ENCODE measurements at places on chromosomes 6 and 20.

DNA sequence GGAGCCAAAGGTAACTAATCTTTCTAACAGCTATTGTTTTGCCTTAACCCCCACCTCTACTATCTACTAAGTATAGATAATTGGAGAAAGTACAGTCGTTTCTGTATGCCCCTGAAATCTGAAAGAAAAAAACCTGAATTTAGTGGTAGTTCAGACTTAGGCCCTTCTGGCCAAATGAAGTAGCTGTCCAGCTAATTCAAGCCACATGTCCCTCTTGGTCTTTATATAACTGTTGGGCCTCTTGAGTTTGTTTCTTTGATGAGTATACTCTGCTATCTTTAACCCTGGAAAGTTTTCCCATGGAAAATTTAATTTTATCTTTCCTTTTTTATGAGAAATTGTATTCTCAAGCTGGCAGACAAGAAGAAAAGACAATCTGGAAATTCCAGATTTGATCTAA lies 73.0 kb upstream of the FAM8A1 start:
- no peak for DNase-seq

GRCh38 chr20:34061695-34062094 lies 50.3 kb downstream of the EIF2S2 start:
- no peak for DNase-seq

DNA sequence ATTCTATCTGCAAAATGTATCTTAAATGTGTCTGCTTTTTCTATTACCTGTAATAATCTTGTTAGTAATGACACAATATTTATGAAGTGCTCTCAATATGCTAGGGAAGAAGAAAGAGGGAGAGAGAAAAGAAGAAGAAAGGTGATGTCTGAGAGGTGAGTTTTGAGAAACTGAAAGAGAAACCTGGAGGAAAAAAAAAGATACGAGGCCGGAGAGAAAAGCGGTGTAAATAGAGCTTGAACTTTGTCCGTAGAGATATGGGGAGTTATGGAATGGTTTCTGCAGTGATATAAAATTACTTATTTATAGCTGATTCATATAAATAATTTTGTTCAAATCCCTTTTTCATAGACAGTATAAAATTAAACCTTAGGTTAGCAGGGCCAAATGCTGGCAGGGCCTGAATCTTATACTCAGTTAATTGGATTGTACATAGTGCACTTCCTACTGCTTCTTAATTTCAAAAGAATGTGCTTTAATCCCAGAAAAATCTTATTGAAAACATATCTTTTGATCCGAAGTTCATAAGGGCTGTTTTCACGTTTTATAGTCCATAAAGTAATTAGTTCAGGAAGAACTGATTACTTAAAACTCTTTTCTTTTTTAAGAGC lies 43.0 kb downstream of the MYB start:
- DNase-seq = no peak

GRCh38 chr20:46601603-46602122 lies 49.6 kb downstream of the SLC13A3 start:
- no peak for DNase-seq

- no peak for DNase-seq
Measured at GRCh38 chr20:58308290-58308679, 1.2 kb upstream of the RAB22A start.

GRCh38 chr20:62906209-62906608 lies 20.1 kb downstream of the DIDO1 start:
- DNase-seq = no peak

DNA sequence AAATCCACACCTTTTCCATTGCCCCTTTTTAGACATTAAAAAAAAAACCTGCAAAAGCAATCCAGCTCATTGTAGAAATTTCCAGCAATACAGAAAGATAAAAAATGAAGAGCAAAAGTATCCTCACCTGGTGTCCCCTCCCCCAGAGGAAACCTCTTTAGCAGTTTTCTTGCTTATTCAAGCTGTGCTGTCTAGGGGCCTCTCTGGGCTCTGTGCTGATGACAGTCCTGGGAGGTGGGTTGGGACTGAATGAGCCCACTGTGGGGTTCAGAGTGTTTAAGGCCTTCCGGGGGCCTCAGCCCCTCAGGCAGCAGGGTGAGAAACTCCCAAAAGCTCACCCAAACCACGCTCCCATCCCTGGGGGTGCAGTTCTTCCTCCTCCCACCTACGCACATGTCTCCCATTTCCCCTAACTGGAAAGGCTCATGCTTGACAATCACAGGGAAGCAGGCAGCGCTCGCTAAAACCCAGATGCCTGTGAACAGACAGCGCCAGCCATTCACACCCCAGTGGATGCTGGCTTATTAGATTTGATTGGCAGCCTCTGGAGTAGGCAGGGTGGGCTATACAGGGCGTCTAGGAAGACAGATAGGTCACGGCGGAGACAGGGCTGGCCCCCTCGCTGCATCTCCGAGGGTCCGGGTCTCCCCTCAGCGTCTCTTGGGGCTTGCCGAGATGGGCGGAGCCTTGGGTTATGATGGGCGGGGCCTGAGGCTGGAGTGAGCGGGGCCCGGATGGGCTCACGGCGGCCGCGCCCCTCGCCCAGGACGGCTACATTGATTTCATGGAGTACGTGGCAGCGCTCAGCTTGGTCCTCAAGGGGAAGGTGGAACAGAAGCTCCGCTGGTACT lies 4.6 kb downstream of the GUCA1A start:
- DNase-seq = no peak

DNA sequence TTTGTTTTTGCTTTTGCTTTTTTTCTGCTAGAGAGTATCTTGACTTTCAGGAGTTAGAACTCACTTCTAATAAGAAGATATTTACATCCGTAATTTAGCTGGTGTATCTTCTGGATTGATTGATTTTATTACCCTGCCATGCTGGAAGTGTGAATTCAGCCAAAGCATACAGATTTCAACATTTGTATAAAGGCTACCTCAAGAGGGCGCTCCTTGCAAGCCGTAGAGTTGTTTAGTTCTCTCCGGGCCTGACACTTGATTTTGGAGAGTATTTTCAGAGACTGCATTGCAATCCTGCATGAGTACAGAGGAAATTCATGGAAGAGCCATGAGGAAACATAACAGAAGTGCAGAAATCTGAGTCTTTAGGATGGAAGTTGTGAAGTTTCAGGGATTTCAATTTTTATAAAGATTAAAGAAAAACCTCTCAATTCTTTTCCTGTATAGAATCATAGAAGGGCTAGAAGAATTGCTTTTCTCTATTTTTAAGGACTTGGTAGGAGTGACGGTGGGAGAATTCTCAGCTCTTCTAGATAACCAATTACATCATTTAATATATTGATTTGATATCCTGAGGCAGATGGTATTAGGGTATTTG lies 66.7 kb upstream of the TIAM2 start:
- DNase-seq = peak; percentile 54

GRCh38 chr6:8494730-8495129 lies 59.4 kb upstream of the SLC35B3 start:
- DNase-seq = no peak

GRCh38 chr6:11771473-11772048 lies 7.0 kb downstream of the ADTRP start:
- DNase-seq = no peak

GRCh38 chr6:91865889-91866288 lies 1279.0 kb upstream of the MAP3K7 start:
- no peak for DNase-seq

DNA sequence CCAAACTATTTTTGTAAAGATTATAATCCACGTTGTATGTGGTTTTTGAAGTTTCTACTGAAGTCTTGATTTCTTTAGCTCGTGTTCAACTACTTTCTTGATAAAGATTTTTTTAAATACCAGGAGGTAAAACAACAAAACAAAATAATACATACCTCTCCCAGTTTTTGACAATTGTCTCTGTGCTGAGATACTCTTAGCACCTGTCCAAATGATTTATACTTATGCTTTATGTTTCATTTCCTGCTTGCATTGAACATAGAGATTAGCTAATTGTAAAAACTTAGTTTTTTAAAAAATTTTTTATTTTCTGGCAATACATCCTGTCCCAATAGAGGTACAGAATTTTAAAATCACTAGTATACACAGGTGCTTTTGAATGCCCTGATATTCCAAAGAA lies 506.9 kb upstream of the ADGRB3 start:
- no peak for DNase-seq

DNA sequence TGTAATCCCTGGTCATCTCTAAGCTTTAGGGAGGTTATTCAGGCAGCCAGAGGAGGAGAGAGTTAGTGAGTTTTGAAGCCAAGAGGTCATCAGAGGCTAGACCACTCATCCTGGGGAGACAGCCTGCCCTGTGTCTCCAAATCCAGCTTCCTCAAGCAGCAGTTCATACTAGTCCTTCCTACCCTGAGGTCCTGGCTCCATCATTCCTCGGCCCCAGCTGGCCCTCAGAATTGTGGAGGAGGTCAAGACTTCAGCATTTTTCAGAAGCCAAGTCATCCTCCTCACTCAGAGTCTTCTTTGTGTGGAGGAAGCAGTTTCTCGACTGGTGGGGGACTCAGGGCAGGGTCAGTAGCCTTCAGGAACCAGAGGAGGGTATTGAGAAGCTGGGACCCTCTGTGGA lies 12.4 kb upstream of the KIAA1755 start:
- no peak for DNase-seq

DNA sequence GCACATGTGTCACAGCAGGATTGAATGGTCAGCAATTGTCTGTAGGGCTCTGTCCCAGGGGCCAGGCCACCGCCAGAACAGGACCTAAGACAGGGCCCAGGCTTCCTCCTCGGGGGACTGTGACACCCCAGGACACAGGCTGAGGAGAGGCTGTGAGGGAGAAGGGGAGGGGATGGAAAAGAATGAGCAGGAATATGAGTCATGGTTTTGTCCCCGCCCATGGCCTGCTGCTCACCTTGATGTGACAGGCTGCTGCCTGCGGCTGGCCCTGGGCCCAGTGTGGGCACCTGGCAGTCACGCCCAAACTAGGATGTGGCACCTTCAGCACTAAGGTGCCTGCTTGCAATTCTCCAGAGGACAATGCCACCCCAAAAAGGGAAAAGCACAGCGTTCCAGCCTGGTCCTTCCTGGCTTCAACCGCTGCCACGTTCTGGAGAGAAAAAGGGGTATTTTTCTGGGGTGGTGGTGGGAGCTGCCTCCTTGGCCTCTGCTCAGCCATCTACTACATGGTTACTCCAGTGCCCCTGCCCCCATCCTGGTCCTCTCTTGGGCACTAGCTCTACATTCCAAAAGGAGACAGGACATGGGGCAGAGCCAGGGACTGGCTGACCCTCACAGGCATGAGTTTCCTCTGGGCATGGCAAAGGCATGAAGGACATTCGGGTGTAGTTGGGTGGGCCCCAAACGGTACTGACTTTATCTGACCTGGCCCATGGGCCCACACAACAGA lies 93.4 kb downstream of the SLC22A23 start:
- DNase-seq = peak; percentile 49

- DNase-seq = no peak
Measured at GRCh38 chr6:147127587-147127986, 76.6 kb upstream of the STXBP5 start.

- DNase-seq = no peak
Measured at GRCh38 chr6:134908906-134909516, 40.9 kb downstream of the ALDH8A1 start.

DNA sequence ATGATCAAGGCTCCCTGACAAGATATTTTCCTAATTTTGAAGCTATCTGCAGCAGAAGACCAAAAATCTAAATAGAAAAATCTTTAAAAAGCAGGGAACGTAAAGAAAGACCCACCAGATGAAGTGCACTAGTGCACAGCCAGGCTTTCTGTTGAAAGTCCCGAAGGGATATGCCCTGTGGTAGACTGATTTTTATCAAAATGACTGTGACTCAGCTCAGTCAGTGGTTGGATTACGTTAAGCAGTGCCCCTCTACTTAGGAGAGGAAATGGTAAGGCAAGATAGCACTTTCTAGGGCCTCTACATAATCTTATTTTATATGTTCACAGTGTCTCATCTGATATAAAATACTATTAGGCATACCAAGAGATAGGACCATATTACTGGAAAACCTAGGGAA lies 123.4 kb upstream of the RAB32 start:
- no peak for DNase-seq

DNA sequence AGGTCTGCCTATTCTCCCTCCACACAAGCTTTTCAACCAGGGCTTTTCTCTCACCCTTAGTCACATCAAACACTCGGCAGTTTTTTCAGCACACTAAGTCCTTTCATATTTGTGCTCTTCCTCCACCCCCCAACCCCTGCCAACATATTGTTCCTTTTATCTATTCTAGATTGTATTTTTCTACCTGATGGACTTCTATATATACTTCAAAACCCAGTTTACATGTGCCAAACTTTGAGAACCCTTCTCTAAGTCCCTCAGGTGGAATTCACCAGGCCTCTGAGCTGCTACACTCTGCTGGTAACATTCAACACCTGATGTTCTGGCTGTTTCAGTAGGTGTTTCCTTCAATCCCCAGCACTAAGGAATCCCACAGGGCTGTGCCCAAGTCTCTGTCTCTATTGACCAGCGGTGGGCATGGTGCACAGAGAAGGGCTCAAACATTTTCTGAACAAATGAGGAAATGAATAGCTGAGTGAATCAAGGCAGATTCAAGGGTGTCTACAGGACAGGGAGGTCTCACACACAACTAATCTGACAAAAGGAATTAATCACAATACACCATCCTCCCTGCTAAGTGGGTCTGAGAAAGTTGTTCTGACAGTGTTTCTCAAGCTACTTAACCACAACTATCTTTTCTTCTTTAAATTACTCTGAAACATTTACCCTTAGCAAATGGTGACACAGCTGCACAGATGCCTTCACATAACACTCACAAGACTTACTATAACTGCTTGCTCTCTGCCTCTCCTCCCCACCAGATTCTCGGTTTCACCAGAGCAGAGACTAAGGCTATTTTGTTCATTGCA lies 166.5 kb downstream of the TSHZ2 start:
- no peak for DNase-seq

GRCh38 chr6:13431059-13431656 lies 56.2 kb downstream of the GFOD1 start:
- DNase-seq = no peak

GRCh38 chr6:111361648-111362047 lies 121.4 kb downstream of the REV3L start:
- DNase-seq = peak; percentile 41

DNA sequence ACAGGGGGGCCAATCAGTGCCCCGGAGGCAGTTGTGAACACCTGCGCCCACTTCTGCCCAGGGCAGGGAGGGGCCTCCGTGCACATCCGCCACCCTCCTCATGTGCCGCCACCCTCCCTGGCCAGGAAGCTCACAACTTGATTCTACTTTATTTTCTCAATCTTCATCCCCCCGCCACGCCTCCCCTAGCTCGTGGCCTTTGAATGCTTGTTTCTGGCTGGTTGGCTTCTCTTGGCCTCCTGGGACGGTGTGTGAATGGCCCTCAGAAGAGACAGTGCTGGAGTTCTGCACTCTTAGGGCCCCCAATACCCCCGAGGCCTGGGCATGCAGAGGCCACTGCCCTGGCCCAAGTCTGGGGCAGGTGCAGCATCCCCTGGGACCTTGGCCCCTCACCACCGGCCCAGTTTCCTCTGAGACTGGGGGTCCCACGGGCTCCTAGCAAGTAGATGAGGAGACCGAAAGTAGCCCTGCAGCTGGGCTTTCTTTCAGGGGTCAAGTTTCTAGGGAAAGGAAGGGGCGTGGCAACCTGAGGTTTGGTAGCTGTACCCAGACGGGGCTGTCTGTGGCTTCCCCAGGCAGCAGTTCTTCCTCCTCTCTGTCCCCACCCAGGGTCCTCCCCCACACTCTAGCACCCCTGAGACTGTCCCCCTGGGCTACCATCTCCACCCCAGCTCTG lies 1.3 kb downstream of the RGS19 start:
- DNase-seq = no peak

Measured in NCI-H1105 treated with DMSO at 0.1 percent for 48 hours (cell line).